ENCODE measurements at places on chromosomes 13 and 19. TPM values are rescaled to one million over a fixed set of nuclear protein-coding genes. Genes with fewer than 3 reads are reported as not detected.

The ETV2 gene
- total RNA-seq: 2.9 TPM

DNA sequence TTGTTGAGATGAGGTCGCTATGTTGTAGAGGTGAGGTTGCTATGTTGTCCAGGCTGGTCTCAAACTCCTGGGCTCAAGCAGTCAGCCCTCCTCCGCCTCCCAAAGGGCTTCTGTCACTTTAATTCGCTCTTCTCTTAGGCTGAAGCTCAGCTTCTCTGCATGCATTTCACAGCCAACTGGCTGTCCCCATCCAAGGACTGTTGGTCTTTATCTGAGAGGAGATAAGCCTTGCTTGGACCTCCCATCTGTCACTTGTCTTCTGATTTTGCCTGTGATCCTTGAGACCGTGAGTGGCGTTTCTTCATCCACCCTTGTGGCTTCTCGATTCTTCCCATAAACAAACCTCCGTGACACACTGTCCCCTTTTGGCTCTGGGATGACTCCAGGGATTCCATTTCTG lies 24.4 kb downstream of the CERS1 start:
- DNase-seq: no peak

DNA sequence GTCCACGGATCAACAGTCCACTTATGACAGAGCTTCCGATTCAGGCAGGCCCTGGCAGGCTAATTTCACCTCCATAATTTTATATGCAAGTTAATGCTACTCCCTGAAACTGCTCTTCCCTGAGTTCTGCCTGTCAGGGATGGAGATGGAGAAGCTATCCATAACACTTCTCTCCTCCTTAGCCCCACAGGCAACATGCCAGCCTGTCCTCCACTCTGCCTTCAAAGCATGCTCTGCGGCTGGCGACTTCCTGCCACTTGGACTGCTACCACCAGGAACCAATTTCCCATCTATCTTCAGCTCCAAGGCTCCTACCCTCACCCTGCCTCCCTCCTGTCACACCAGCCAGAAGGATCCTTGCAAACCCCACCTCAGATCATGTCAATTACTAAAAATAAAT lies 35.4 kb downstream of the GSX1 start:
- DNase-seq: no peak

The ZNF625 gene
- total RNA-seq: 0.13 TPM

The IRGC gene
- total RNA-seq: not detected

DNA sequence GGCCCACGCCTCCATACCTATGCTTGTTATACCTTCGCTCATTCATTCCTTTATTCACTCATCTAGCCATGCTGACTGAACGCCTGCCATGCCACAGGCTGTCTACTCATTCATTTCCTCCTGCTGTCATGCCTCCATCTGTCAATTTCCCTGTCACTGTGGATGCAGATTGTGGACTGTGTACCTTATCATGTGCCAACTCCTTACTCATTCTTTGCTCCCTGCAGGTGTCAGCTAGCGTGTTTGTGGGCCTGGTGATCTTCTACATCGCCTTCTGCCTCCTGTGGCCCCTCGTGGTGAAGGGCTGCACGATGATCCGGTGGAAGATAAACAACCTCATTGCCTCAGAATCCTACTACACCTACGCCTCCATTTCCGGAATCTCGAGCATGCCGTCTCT lies 4.1 kb upstream of the PSMD8 start:
- DNase-seq: peak; percentile 37

The S1PR5 gene
- total RNA-seq: 0.35 TPM

GRCh38 chr13:23059173-23059572 lies 121.6 kb upstream of the SGCG start:
- no peak for DNase-seq

The NALCN gene
- not detected for total RNA-seq

- no peak for DNase-seq
Observed at GRCh38 chr13:110464556-110465333, 96.8 kb downstream of the RAB20 start.

DNA sequence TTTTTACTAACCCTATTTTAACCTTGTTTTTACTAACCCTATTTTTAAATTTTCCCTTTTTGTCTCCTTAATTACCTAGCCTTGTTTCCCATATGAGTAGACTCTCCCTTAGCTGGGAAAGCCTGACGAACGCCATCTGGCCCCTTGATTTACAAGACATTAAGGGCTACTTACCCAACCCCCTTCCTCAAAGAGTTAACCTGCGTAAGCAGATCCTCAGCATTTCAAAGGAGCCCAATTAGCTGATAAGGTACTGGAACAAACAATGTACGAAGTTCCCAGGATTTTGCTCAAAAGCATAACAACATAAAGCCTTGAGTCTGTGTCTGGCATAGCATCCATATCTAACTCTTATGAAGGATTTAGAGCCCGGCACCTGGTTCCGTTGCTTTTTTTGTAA lies 4.7 kb upstream of the MVB12A start:
- DNase-seq: no peak

DNA sequence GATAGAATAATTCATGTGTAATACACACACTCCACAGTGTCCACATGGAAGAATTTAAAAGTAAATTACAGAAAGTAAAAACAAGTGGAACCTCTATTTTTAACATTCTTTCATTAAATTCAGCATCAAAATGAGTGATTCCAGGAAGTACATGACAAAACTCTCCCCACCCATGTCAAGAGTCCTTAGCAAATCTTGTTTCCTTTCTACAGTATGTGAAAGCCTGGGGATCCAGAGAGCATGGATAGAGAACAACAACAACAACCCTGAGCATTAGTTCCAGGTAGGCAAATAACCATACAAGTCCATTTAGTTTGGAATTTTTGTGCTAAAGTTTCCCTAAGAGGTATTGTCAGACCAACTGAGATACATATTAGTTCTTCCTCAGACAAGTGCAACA lies 267.9 kb downstream of the ENOX1 start:
- no peak for DNase-seq

- DNase-seq: no peak
Observed at GRCh38 chr19:19257137-19257536, 16.0 kb downstream of the TM6SF2 start.

DNA sequence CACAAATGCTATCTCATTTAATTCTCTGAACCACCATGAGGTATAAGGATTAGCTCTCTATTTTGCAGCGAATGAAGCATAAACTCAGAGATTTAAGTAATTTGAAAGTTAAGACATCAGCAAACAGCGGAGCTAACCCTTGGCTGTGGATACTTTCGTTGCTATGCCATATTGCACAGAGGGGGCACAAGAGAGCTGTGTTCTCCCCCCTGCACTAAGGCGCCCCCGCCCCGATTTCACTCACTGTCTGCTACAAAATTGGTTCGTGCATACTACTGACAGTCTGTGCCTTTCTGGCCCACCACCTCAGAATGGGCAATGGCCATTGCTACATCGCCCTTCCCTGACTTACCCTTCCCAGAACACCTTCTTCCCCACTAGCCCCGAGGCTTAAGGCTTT lies 105.7 kb upstream of the OBI1 start:
- DNase-seq: no peak

GRCh38 chr19:50723735-50724521 lies 764 bp downstream of the CLEC11A start:
- no peak for DNase-seq

DNA sequence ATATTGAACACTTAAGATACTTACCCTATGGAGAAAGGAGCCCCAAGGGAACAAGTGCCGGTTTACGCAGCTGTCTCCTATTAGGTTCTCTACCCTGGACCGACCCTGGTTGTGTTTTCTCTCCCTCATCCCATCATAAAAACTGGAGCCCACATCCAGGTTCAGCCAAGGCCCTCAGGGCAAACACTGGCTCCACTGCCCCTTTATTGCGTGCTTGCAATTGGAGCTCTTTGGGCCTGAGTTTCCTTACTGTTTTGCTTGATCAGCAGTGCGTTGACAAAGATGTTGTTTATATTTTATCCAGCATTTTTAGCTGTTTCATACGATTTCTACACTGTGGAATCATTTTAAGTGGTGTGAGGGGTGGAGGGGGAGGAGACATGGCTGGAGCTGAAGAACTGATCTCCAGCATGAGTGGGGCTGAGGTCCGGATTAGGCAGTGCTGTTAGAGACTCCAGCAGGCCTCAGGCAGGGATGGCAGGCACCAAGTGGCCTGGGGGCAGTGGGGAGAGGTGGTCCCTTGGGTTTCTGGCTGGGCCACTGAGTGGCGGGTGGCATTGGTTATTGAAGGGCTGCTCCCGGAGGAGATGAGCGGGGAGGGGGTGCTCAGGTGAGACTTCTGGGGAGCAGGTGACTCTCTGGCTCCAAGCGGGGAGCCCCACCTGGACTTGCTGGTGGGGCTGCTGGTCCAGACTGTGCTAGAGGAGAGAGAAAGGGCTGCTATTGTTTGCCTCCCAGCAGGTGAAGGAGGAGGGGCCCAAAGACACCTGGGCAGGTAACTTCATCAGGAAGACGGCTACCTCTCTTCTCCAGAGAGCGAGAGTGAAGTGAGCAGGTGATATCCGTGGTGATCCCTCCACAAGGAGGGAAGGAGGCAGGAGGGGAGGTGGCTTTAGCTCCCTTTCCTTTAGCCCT lies 62.4 kb upstream of the RNF113B start:
- no peak for DNase-seq

- DNase-seq: no peak
Observed at GRCh38 chr19:54189145-54189734, at the start of gene MBOAT7. Gene MBOAT7, minus strand, starts transcription at chr19:54189580. Its CDS starts 1,072 bp downstream, at chr19:54188508.

The LYPD5 gene
- total RNA-seq: 0.09 TPM

GRCh38 chr19:10095948-10096614 lies 6.4 kb downstream of the ANGPTL6 start:
- peak; percentile 99 for DNase-seq

The NTF4 gene
- not detected for total RNA-seq
